ENCODE measurements at places on chromosomes 16 and 17. TPM values are rescaled to one million over a fixed set of nuclear protein-coding genes. Genes with fewer than 3 reads are reported as not detected.

CASKIN2 gene
- 10.5 TPM for total RNA-seq

KCNJ16 gene
- 0.22 TPM for total RNA-seq

BAIAP3 gene
- total RNA-seq, result 1.1 TPM

SCN4A gene
- 0.06 TPM for total RNA-seq

CIAO2B gene
- total RNA-seq, result 180 TPM

MSLN gene
- total RNA-seq, result 2.3 TPM

ABI3 gene
- total RNA-seq, result not detected

DYNLRB2 gene
- total RNA-seq, result 0.29 TPM

PRCD gene
- total RNA-seq, result not detected

METTL16 gene
- 33.3 TPM for total RNA-seq

PLK1 gene
- 186 TPM for total RNA-seq

All from A549 treated with CORT108297 at 1 μM for 4 hours (cell line).